ENCODE measurements at places on chromosomes 2 and 18. TPM values are rescaled to one million over a fixed set of nuclear protein-coding genes. Genes with fewer than 3 reads are reported as not detected.

DNA sequence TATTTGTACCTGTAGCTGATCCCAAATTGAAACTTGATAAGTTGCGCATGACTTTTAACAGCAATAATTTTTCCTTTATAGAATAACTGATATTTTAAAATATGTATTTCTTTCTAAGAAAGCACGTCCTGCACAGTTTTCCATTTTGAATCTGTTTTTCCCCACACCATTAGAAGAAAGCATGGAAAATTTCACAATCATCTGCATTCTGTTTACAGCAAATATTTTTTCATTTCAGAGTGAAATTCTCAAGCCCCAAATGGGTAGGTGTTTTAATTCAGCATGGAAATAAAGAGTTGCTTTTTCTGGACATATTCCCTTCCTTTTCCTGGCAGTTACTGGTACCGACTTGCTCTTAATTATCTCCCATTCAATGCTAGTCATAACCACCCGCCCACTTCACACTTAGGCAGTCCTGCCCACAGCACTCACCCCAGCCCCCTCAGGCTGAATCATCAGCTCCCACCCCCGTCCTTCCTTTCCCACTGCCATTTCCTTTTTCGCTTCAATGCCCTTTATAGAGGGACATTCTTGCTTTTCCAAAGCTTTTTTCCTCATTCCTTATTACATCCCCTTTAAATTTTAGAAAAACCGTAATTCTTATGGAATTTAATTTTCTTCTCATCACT, 89.2 kb upstream of the GLS start:
- no peak for DNase-seq

DNA sequence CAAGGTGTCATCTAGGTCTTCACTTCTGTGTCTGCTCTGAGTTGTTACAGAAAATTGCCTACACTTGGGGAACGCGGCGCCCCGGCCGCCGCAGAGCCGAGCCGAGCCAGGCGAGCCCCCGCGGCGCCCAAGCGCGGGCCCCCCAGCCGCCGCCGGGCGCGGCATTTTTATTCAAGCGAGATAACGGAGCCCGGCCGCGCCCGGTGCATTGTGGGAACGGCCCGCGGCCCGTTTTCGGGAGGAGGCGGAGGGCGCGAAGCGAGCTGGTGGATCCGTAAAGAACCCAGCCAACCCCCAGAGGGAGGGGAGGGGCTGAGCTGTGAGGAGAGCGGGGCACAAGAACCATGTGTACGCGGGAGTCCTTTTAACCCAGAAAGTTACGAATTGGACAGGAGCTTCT, 191.8 kb downstream of the FTCDNL1 start:
- no peak for DNase-seq

DNA sequence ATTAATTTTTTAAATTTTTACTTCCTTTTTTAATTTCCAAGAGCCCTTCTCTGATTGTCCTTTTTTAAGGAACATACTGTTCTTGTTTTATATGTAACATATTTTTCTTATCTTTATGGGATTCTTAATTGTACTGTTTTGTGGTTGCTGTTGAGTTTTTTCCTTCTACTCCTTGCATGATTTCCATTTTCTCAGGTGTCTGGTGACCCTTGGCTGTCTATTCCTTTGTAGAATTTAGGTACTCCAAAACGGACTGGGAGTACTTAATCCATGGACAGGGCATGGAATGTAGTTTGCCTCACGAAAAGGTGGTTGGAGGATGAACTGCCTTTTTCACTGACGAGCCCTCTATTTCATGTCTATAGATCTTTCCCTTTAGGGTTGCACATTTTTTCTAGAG, 26.6 kb downstream of the TWSG1 start:
- no peak for DNase-seq

GRCh38 chr2:227509824-227510619, 38.1 kb downstream of the AGFG1 start:
- DNase-seq = no peak

IL1RL1 gene
- not detected for polyA plus RNA-seq

PKDCC gene
- not detected for polyA plus RNA-seq

Measured in naive thymus-derived CD8-positive, alpha-beta T cell (primary cell).